ENCODE measurements at places on chromosomes 12 and 14.

- no peak for DNase-seq
Observed at GRCh38 chr12:103093499-103094106, 136.1 kb downstream of the ASCL1 start.

- no peak for DNase-seq
Observed at GRCh38 chr14:24368562-24369252, 723 bp downstream of the NFATC4 start.

- no peak for DNase-seq
Observed at GRCh38 chr12:126860210-126860609, 1406.8 kb upstream of the TMEM132C start.

GRCh38 chr14:88882236-88882635 lies 57.8 kb downstream of the TTC8 start:
- no peak for DNase-seq

DNA sequence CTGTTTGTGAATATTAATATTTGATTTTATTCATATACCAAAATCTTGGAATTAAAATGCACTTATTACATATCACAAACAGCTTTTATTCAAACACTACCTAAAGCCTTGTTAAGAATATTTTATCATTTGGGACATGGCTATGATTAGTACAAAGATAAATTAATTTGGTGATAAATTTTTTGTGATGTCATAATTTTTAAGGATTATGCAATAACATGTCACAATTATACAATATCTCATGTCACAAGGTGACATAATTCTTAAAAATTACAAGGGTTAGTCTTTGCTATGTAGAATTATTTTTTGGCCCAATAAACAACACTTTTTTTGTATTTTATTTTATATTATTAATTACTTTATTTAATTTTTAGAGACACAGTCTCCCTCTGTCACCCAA lies 113.7 kb downstream of the TMTC3 start:
- DNase-seq, result no peak

GRCh38 chr12:4850857-4851380 lies 58.8 kb upstream of the KCNA1 start:
- no peak for DNase-seq

DNA sequence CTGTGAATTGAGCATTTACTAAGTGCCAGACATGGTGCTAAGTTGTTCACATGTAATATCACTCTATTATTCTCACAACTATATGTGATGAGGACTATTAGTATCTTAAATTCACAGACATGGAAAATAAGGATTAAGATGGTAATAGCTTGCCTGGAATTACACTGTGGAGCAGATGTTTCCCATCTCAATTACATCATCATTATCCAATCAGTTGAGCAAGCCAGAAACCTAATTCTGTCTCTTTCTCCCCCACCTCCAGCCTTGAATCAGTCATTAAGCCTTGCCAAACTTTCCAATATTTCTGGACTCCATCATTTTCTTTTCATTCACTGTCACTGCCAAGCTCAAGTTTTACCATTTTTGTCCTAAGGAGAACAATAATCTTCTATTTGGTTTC lies 287.8 kb upstream of the KITLG start:
- DNase-seq, result no peak

- no peak for DNase-seq
Observed at GRCh38 chr12:52207895-52208294, 16.1 kb upstream of the KRT80 start.

GRCh38 chr12:7362734-7363133 lies 58.9 kb downstream of the ACSM4 start:
- no peak for DNase-seq

GRCh38 chr14:103504991-103505565 lies 17.6 kb downstream of the CKB start:
- no peak for DNase-seq

GRCh38 chr12:2457933-2458414 lies 336.8 kb upstream of the FKBP4 start:
- no peak for DNase-seq

DNA sequence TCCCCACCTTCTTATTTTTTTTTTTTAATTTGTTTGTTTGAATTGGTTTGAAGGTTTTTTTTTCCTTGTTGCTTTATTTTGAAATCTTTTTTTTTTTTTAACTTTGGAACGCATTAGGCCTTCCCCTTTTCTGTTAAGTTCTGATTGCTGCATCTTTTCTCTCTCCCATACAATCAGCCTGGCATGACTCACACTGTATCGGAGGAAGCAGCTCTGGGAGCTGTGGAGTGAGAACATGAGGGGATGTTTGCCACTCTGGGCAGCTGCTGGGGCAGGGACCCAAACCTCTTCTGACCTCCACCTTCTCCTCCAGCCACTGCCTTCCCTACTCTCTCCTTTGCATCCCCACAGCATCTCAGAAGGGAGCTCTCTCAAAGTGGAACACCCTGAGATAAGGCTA lies 160.3 kb upstream of the FKBP4 start:
- no peak for DNase-seq

GRCh38 chr12:49969027-49969426 lies 3.7 kb upstream of the AQP6 start:
- no peak for DNase-seq

DNA sequence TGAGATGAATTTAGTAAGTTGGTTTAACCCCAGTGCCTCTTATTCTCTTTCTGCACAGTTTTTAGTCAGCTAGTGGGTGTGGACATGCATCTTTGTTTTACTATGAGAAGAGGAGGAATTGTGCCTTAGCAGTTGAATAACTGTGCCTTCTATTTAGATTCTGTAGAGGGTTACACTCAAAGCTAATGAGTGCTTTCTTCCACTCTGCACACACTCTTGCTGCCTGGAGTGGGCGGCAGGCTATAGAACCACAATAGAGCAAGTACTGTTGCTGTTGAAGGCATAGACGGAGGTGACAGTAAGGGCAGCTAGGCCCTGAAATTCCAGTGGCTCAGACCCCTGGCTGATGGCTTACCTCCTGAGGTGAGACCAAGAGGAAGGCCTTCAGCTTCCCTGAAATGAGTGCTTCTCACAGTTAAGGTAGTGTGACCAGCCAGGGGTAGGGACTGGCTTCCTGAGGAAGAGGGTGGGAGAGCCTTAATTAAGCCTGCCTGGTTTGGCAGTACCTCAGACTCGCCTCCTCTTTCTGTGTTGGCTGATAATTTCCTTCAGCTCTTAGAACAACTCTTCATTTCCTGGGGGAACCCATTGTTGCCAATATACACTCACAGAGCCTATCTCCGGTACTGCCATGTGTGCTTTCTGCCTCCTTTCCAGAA lies 24.7 kb downstream of the SUSD6 start:
- peak; percentile 53 for DNase-seq

GRCh38 chr12:89927226-89927698 lies 218.6 kb upstream of the ATP2B1 start:
- peak; percentile 41 for DNase-seq

- DNase-seq, result peak; percentile 5
Observed at GRCh38 chr14:70359076-70359424, 433 bp downstream of the COX16 start.

DNA sequence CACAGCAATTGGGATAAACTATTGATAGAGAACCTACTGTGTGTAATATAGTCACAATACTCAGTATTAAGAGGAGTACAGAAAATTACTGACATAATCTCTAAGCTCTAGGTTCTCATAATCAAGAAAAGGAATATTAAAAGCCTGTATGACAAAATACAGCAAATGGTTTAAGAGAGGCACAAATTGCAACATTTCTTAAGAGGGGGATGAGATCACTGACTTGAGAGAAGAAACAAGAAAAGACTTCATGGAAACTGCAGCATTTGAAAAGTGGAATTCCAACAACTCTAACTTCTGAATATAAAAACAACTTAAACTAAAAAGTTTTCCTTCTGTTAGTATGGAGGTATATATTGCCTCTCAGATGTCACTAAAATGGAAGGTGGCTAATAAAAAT lies 89.7 kb downstream of the NUMB start:
- no peak for DNase-seq

- DNase-seq, result no peak
Observed at GRCh38 chr12:50924131-50924438, 28.3 kb upstream of the HIGD1C start.

DNA sequence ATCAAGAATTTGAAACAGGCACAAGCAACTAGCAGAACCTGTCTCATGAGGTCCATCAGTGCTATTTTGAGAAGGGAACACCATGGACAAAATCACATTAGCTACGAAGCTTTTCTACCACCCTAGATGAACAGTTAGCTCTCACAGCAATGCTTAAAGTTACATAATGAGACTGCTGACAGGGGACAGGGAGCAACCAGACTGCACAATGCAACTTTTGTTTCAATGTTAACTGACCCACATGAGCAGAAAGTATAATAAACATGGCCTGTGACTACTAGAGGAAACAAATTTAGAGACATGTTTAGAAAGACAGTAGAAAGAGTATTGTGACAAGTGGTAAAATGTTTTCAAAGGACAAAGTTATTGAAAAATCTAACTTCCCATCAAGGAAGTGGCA lies 282.8 kb downstream of the CEP128 start:
- no peak for DNase-seq

GRCh38 chr14:89618811-89619551 lies 201.9 kb upstream of the FOXN3 start:
- peak; percentile 68 for DNase-seq

GRCh38 chr12:124655698-124656516 lies 88.5 kb upstream of the NCOR2 start:
- no peak for DNase-seq
